Osteocyte (in vitro differentiated cells): ENCODE measurements at places on chromosomes 16 and 17. TPM values are rescaled to one million over a fixed set of nuclear protein-coding genes. Genes with fewer than 3 reads are reported as not detected.

CFAP52 gene
- not detected in 2 replicates for total RNA-seq

GRCh38 chr17:57560319-57560705, 184.8 kb downstream of the CCDC182 start:
- DNase-seq = no peak

GRCh38 chr16:1877089-1877488, 5.1 kb upstream of the MEIOB start:
- DNase-seq = no peak

DNA sequence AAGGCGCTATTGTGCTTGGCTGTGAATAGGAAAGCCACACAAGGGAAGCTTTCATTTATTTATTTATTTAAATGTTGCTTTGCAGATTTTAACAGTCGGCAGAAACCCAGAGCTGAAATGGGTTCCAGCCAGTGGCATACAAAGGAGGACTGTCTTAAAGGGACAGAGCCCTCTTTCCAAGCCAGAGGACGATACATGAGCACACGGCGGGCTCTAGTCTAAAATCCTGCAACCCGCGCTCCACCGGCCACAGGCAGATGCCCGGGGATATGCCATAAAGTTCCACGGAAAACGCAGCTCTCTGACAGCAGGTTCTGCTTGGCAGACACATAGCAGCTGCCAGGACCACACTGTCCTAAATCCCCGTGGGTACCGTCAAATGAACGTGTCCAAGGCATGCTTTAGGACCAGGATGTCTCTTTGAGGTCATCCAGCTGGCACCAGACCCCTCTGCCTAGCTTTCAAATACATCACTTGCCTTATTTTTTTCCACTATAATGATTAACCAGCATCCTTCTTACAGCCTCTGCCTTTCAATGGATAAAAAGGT, 64.6 kb downstream of the CYTH1 start:
- no peak for DNase-seq

DNA sequence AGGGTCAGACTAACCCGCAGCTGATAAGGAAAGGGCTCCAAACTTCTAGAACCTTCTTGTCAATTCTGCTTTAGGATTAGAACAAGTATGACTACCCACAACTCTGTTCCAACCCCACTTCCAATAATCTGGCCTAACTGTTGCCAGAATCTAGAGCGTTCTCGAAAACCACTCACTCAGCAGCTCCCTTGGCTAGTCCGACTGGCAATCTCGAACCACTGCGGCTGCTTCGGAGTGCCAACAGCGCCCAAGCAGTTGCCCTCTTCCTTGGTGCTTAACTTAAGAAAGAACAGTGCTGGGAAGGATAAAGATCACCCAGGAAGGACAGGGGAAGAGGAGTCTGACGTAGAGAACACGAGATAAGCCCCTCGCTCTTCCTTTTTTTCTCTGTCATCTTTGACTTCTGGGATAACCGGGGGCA, 818 bp downstream of the DNAJC7 start:
- DNase-seq = no peak

- DNase-seq = peak; percentile 66
These were observed 6.3 kb upstream of the MMP28 start for GRCh38 chr17:35801583-35802224.
